ENCODE measurements at places on chromosomes 5 and 9.

- no peak for DNase-seq
Observed at GRCh38 chr9:110939047-110939446, 99.2 kb downstream of the LPAR1 start.

- no peak for DNase-seq
Observed at GRCh38 chr9:20551236-20551635, 71.1 kb downstream of the MLLT3 start.

- DNase-seq, result no peak
Observed at GRCh38 chr5:151096001-151096373, 15.2 kb upstream of the TNIP1 start.

GRCh38 chr5:125484742-125485641 lies 738.6 kb upstream of the ZNF608 start:
- peak; percentile 62 for DNase-seq

DNA sequence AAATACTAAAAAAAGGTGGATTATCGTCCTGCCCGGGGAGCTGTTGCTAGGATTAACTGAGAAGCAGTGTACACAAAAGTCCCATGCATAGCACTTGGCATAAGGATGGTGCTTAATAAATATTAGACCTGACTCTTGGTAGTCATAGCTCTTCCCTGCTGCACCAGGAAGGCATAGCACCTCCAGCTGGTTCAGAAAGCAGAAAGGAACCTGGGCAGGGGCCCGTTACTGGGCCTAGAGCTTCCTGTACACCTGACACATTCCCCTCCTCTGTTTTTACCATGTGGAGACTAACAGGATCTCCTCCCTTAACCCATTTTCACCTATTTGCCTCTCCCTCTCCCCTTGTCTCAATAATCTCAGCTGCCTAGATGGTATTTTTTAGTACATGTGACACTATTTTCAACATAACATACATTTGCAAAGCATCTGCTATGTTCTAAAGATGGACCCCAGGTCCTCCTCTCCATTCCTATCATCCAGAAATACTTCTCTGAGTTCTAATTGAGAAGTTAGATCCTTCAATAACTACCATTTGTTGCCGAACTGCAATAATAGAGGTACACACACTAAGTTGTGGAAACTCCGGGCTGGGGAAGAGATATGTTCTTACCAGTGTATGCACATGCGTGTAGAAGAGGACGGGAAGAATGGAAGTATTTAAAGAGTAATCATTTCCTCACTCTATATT lies 3.2 kb upstream of the ANP32B start:
- DNase-seq, result no peak

- no peak for DNase-seq
Observed at GRCh38 chr5:68618501-68618900, 402.9 kb downstream of the PIK3R1 start.

- DNase-seq, result no peak
Observed at GRCh38 chr5:87778876-87779275, 366.1 kb upstream of the CCNH start.

- DNase-seq, result no peak
Observed at GRCh38 chr9:113012492-113012891, 500 bp upstream of the ZNF883 start.

GRCh38 chr5:4023091-4023752 lies 427.6 kb downstream of the IRX1 start:
- DNase-seq, result no peak

DNA sequence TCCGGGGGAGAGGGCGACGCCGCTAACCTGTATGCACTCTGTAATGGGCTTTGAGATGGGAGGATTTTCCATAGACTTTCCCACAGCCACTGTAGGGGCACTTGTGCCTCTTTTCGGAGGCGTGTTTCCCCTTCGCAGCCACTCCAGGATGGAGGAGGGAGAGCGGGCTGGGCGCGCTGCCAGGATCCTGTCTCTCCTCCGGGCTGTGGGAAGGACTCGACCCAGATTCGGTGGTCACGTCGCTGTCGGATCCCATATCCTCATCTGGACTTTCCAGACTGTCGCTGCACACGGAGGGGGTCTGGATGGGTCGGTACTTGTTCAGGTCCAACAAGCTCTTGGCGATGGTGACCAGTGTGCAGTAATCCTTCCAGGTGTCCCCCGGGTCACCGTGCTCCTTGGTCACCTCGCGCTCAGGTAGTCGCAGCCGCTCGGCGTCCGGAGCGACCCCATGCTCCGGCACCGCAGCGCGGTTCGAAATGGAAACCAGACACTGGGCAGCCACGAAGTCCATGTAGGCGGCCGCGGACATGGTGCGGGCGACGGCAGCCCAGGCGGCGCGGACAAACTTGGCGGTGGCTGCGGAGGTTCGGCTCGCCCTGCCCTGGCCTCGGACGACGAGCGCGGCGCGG lies 1.5 kb downstream of the KLF9 start:
- peak; percentile 72 for DNase-seq

DNA sequence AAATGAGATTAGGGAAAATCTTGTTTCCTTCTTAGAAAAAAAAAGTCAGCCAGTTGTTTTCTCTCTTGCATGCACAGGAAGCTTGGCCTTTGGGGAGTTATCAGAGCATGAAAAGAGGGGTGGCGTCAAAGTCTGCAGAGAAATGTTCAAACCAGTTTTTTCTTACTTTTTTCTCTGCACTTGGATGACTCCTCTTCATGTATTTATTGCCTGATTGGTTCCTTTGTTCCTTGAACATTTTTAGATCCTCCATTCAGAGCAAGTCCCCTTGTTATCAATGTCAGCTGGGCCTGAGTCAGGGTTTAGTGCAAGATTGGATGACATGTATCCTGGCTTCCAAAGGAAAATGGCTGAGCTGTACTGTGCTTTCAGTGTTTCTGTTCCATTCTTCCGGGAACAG lies 392.6 kb upstream of the BRINP1 start:
- DNase-seq, result no peak

DNA sequence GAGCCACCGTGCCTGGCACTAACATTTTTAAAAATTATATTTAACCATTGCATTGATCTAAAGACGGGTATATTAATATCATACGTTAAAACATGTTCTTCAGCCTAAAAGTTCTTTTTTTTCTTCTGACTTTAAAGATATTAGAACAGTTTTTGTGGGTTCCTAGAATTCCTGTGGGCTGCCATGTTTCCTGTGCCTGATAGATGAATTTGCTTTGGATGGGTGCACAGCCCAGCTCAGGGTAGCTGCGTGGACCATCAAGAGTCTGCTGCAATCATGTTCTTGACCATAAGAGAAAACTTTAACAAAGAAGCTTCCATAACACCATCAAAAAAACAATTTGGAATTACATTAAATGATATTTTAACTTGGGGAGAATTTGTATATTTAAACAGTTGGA lies 2.4 kb upstream of the LAMC3 start:
- DNase-seq, result no peak

Measured in substantia nigra (tissue), 51 donors.